ENCODE measurements at places on chromosomes 7 and 10.

DNA sequence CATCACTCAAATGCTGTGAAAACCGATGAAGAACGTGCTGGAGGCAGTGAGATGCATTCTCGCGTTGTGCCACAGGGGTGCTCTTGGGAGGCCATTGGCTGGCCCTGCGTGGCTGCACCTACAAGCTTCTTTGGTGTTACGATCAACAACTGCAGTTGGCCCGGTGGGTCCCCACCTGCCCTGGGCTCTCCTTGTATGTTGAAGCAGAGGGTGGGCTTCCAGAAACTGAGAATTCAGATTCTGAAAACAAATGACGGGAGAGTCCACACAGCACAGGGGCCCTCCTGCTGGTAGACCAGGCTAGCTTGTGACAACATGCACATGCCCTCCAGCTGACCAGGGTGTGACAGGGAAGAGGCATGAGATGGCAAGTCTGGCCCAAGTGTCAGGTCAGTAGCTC, 23.7 kb upstream of the DDC start:
- DNase-seq = no peak

- no peak for DNase-seq
Observed at GRCh38 chr10:75538144-75538543, 106.7 kb downstream of the LRMDA start.

DNA sequence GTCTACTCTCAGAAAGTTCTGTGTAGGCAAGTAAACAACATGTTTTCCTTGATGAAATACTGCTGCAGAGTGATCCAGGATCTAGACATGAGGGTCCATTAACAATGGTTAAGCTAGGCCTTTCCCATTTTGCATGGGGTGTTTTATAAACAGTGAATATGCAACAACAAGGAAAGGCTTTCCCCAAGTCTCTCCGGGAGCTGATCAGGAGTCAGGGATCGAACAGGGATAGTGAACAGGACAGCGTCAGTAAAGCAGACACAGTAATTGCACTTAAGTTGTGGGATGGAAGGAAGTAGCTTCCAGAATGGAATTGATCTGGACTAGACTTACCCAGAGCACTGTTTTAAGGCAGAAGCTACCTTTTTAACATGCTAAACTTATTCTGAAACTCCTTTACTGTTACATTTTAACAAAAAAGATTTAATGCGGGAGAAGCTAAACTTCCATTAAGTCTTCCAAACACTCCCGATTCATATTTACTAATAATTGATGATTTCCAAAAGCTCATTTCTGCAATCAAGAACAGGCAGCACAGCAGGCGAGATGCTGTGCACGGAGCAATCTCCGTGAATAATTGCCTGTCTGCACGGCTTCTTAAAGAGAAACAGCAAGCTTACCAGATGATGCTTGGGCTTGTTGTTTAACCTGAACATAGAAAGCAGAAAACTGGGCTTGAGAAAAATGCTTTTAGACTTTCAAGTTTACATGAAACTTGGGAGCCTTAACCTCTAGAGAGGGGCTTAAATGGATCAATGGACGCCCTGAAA, 50.3 kb upstream of the DOCK1 start:
- DNase-seq = no peak

DNA sequence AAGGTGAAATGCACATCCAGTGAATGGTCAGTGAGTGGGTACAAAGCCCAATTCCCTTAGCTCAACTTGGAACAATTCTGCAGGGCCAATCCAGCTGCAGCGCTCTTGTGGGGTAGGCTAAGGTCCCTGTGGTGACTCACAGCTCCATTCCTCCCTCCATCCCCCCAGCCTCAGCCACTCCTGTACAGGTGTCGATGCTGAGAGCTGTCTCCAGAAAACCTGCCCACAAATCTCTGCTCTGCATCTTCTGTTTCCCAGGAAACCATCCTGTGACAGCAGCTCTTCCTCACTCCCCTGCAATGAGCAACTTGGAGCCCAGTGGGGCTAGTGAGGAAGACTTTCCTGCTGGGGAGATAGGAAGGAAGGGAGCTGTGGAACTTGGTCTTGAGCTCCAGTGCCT, 244.7 kb upstream of the GPR26 start:
- no peak for DNase-seq

DNA sequence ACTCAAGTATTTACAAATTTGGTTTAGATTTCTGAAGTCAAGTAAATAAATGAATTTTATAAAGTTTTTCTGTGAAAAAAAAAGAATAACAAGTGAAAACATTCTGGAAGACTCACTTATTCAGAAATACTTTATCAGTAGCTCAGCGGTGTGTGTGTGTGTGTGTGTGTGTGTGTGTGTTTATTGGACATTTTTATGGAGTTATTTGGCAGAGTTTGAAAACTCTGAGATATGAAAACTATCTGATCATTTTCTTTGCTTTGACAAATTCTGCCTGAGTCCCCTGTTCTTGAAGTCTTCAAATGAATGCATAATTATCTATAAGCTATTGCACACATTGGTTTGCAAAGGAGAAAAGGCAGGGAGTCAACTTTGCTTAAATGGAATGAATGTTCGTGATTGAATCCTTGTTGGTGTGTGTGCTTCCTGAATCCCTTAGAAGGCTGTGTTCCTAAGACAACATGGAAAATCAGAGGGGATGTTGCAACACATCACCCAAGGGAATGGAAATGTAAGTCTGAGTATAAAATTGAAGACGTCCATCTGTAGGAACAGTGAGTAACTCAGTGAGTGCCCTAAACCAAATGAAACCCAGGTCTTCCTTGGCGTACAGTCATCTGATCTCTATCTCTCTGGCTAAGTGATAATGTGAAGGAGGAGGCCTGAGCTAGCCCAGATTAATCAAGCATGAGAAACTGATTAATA, 160.9 kb downstream of the REEP3 start:
- DNase-seq = peak; percentile 93

DNA sequence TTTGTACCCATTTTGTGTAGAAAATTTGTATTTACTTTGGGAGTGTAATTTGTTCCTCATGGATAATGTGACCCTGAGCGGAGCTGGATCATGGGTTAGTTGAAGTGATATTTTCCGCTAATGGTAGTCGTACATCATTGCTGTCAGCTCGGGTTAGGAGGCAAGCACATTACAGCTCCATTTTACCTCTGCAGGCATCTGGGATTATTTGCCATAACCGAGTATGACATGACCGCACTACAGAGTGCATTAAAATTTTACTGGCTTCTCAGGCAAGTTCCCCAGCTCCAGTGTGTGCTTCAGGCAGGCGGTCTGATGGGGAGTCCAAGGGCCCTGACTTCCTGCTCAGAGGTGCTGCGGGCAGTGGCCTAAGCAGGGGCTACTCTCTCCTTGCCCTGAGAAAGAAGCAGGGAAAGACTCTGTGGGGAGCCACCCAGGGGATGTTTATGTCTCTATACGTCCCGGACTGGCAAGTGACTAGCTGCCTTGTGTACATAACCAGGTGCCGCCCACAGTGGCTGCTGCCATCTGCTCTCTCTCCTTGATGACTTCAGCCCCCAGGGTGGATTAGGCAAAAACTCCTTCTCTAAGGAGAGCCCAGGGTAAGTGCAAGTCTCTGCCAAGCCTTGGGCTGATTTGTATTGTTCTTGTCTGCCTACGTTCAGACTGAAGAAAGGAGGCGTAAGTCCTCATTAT, 685.3 kb upstream of the GALNT17 start:
- DNase-seq = no peak

- DNase-seq = no peak
Observed at GRCh38 chr10:117313641-117314040, 61.6 kb downstream of the PDZD8 start.

DNA sequence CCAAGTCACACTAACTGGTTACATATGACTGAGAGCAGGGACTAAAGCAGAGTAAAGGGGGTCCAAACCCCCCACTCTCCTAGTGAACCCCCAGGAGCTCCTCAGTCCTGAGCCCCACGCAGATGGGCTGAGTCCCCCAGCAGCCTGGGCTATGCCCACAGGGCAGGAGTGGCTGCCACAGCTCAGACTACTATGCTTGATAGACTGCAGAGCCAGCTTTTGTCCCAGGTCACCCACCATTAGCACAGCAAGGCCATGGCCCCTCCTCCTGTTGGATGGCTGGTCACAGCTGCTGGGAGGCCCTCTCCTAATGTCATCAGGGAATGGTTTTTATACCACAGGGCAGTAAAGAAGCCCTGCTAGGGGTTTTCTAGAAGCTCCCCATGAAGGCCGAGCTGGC, 46.3 kb upstream of the FGFR2 start:
- no peak for DNase-seq

GRCh38 chr10:100607439-100607838, 71.7 kb downstream of the HIF1AN start:
- DNase-seq = no peak

- no peak for DNase-seq
Observed at GRCh38 chr10:83289373-83289772, 849.9 kb upstream of the GHITM start.

DNA sequence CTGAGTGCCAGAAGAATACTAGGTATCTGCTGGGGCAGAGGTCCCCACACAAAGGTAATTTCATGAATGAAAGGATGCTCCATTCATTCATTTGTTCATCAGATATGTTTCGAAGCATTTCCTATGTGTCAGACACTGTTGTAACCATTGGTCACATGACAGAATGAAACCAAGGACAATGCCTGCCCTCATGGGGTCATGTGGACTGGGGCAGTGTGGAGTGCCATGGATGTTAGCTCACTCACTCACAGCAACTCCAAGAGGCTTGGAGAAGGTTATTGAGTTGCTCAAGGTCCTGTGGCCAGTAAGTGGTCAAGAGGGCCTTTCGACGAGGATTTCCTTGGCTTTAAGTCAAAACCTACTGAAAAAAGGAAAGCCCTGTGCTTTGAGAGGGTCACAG, 223.5 kb downstream of the ARHGAP12 start:
- DNase-seq = no peak

- no peak for DNase-seq
Observed at GRCh38 chr10:13165177-13165576, 3.8 kb downstream of the MCM10 start.

DNA sequence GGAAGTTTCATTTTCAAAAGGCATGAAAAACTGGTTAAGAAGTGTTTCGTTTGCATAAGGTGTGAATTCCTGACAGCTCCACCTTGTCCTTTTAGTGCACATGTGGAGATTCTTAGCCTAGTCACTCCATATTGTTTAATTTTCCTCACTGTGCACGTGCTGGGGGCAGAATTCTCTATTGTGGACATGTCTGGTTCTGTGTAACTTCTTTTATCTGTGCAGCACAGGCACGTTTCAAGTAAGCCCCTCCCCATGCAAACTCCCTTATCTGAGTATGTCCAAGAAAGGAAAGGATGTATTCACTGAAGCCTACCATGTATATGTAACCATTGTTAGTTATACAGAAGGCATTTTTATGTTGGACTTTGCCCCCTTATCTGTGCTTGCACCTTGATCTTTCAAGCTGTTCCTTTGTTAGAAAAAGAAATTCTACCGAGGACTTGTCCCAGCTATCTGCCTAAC, 1346.3 kb downstream of the REEP3 start:
- DNase-seq = no peak

- DNase-seq = no peak
Observed at GRCh38 chr7:90180011-90180585, 25.8 kb downstream of the STEAP1 start.

DNA sequence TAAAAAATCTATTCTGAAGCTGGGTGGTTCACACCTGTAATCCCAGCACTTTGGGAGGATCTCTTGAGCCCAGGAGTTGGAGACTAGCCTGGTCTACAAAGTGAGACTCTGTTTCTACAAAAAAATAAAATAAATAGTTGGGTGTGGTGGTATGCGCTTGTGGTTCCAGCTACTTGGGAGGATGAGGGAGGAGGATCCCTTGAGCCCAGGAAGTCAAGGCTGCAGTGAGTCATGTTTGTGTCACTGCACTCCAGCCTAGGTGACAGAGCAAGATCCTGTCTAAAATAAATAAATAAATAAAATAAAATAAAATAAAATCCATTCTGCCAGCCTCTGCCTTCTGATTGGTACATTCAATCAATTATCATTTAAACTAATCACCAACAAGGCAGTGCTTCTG, 17.5 kb downstream of the ZNF33A start:
- peak; percentile 58 for DNase-seq

GRCh38 chr7:145269418-145270161, 433.7 kb upstream of the TPK1 start:
- DNase-seq = no peak
